ENCODE measurements at places on chromosomes 1 and 21. TPM values are rescaled to one million over a fixed set of nuclear protein-coding genes. Genes with fewer than 3 reads are reported as not detected.

- DNase-seq: no peak
Observed at GRCh38 chr1:217063172-217063908, 340.1 kb upstream of the ESRRG start.

The TSPEAR gene
- not detected for total RNA-seq

The SPATA6 gene
- total RNA-seq: 4.5 TPM

DNA sequence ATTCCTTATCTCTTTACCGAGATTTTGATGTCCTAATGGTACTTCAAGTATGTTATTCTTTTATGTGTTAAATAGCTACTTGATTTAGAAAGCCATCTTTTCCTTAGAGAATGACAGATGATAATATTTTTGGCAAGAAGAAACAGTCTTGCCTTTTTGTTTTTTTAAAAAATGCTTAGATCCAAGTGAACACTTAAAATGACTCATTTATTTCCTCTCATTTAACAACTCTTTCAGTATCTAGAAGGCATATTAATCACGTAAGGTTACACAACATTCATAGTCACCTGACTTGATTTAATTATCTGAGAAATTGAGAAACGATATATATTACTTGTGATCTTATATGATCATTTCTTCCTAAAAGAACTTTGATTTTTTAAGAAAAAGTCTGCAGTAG, 52.4 kb downstream of the SUCO start:
- DNase-seq: peak; percentile 57

DNA sequence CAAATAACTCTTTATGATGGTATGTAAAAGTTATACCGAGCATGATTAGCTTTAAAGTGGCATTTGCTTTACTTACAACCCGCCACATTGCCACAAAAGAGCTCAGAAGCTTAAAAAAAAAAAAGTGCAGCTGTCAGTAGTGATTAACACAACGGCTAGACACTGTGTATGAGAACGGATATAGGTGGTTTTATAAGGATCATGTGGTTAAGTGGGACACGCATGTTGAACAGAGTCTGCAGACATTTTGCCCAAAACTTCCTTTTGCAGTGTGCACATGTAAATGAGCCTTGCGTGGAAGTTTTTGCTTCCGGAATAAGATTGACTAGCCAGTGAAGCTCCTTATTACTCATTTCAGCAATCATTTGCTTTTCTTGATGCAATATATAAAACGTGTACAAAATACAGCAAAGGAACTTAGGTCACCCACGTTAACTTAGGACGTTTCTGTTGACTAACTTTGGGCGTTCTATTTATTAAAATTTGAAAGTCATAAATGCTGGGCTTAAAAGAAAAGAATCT, 58.7 kb upstream of the RGS1 start:
- DNase-seq: peak; percentile 100

The DR1 gene
- 64.5 TPM for total RNA-seq

DNA sequence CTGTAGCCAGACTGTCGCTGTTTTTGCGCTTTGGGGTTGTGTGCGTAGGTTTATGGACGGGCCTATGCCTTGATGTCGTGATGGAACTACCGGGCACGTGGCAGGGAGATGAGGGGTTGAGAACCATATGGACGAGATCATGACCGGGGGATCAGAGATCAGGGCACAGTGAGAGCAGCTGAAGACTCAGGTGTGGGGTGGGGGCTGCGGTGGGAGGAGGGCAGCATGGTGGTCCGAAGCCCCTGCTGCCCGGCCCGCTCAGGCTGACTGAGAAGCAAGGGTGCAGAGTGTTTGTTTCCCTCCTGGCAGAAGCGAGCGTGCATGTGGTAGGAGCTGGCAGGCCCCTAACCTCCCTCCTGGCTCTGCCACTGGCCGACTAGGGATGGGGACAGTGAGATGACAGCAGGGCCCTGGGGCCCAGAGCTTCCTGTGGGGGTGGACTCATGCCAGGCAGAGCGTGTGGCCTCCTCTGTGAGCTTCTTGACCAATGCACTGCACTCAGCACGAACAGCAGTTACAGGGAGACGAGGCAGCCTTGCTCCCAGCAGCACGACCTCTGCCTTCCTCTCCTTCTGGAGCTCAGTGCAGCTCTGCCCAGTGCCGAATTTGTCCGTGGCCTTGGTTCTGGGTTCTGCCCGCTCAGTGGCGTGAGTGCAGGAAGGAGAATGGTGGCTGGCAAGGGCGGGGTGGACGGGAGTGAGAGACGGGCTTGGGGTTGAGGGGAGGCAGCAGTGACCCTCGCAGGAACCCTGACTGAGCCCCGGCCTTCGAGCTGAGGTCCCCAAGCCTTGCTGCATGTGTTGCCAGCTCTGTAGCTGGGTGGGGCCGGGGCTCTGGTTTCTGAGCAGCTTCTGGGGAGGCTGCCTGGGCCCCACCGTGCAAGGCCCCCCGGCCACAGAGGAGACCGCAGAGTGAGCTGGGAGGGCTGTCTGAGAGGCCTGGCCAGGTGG, 22.2 kb upstream of the LRRC3 start:
- no peak for DNase-seq

GRCh38 chr1:116873680-116874271, 35.9 kb upstream of the PTGFRN start:
- DNase-seq: no peak

DNA sequence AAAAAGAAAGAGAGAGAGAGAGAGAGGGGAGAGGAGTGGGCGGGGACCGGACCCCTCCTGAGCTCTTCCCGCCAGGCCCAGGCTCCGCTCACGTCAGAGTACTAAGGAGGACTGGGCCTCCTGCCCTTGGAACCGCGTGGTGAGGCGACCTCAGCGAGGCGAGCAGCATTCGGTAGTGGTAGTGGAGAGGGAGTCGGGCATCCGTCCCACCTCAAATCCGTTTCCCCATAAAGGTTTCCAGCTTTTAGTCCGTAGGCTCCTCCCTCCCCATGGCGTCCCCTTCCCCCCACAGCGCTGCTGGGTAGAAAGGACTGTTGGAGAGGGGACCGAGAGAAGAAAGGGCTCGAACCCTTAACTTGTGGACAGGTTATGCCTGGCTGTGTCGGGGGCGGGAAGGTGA, 124.4 kb upstream of the BARHL2 start:
- DNase-seq: no peak

GRCh38 chr1:245805532-245805931, 650.7 kb downstream of the KIF26B start:
- no peak for DNase-seq

GRCh38 chr1:35164893-35165292, 28.1 kb downstream of the SFPQ start:
- no peak for DNase-seq

The SLC1A7 gene
- not detected for total RNA-seq

GRCh38 chr1:84642774-84643173, 47.5 kb downstream of the SSX2IP start:
- no peak for DNase-seq

DNA sequence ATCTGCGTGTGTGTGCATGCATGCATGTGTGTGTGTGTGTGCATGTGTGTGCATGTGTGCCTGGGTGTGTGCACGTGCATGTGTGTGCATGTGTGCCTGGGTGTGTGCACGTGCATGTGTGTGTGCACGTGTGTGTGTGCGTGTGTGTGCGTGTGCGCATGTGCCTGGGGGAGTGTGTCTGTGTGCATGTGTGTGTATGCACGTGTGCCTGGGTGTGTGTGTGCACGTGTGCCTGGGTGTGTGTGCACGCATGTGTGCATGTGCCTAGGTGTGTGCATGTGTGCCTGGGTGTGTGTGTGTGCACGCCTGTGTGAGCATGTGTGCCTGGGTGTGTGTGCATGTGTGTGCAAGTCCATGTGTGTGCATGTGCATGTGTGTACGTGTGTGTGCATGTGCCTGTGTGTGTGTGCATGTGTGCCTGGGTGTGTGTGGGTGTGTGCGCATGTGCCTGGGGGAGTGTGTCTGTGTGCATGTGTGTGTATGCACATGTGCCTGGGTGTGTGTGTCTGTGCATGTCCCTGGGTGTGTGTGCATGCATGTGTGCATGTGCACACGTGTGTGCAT, 29.3 kb upstream of the COL6A2 start:
- DNase-seq: no peak

The DEPDC1 gene
- total RNA-seq: 134 TPM

GRCh38 chr1:3636080-3636479, 11.3 kb downstream of the TPRG1L start:
- DNase-seq: no peak

- DNase-seq: no peak
Observed at GRCh38 chr1:226653311-226653921, 85.7 kb downstream of the ITPKB start.

DNA sequence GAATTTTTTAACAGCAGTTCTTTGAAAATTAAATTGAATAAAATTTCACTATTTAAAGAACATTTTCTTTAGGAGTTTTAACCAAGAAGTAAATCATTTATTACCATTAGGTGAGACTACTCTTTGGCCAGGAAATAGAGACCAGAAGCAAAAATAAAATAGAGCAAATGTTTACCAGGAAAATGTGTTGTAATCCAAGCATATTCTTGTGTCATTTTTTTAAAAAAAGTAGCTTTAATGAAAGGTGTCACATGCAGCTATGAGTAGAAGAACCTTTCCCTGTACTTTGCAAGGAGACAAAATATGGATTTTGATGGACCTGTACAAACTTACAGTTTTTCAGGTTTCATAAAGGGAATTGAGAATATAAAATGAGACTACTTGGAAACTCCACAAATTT, 140.8 kb downstream of the NFIA start:
- DNase-seq: no peak

The TFAP2E gene
- 0.06 TPM for total RNA-seq

DNA sequence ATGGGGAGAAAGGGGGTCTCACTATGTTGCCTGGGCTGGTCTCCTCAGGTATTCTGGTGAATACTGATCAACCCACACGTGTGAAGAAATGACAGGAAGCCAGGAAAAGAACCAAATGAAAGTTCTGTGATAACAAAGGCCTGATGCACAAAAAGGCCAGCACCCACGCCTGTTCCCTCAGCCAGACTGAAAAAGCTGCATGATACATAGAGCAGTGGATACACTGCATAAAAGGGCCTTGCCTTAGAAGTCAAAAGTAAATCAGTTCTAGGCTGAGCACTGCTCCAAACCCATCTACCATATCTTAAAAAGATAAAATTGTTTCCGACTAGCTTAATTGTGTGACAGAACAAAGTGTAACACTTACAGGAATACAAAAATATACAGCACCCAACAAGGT, 36.9 kb upstream of the PSMG1 start:
- no peak for DNase-seq

- no peak for DNase-seq
Observed at GRCh38 chr1:245915841-245916240, 591.2 kb downstream of the SMYD3 start.

The TFF1 gene
- total RNA-seq: not detected

DNA sequence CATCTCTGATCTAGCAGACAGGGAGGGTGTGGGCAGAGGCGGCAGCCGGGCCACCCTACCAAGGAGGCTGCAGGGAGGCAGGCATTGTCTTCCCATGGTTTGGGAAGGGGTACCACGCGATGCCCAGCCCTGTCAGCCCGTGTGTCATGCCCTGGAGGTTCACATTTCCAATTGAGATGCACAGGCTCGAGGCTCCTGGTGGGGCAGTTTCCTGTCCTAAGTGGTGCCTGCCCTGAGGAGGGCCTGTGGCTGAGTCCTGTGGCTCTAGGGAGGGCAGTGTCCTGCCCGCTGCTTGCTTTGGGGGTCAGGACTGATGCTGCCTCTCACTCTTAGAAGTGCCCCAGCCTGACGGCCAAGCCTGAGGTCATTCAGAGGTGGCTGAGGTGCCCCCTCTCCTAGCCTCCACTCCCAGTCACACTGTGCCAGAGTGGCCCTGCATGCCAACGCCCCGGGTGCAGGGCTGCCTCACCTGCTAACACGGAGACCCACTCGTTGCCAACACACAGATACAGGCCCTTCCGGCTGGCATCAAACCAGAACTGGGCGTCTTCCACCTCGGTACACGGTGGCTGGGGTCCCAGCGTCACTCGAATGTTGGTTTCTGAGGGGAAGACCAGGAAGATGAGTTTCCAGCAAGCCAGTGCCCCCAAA, 11.9 kb downstream of the KRTAP10-1 start:
- DNase-seq: no peak

DNA sequence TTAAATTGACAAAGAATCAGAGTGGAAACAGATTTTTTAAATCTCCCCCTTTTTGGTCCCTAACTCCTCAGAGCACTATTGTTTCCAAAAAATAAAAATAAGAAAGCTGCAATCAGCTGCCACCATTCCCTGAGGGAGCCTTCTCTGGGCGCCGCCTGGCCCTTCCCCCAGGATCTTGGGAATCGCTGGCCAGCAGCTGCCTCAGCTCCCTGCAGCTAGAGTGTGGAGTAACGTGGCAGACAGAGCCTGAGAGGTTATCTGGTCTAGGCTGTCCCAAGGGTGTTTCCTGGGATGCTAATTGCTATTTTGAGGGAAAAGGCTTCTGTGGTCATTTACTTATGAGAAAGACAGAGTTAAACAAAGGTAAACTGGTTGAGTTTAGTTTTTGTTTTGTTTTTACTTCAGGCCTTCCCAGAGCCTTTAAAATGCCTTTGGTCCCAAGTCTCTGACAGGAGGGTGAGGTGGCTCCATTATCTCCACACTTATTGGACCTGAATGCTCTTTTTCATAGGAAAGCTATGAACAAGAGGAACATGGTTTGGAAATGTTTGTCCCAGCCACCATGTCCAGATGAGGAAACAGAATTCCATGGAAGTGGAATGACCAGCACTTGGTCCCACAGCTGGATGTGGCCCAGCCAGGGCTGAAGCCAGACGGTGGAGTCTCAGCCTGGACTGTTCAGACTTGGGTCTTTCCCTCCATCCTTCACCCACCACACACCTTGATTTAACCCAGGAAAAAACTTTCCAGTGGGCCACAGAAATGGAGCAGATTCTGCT, 14.1 kb upstream of the KIAA1614 start:
- peak; percentile 37 for DNase-seq

DNA sequence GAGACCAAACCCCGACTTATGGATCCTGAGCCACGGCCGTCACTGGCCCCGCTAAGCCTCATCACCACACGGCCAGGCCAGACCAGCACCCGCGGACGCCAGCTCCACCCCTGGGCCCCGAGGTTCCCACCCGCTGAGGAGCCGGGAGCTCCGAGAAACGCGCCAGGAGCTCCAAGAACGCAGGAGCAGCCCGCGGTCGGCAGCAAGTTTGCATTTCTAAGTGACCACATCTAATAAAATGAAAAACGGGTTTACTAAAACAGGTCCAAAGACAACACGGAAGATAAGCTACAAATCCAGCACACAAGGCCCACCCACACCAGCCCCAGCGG, 8.1 kb upstream of the C1QTNF12 start:
- no peak for DNase-seq

The TRABD2B gene
- not detected for total RNA-seq

The MAP10 gene
- 2.4 TPM for total RNA-seq

GRCh38 chr1:172416496-172417035, 3.9 kb upstream of the C1orf105 start:
- no peak for DNase-seq

The CLDN19 gene
- not detected for total RNA-seq

The ESPN gene
- not detected for total RNA-seq

DNA sequence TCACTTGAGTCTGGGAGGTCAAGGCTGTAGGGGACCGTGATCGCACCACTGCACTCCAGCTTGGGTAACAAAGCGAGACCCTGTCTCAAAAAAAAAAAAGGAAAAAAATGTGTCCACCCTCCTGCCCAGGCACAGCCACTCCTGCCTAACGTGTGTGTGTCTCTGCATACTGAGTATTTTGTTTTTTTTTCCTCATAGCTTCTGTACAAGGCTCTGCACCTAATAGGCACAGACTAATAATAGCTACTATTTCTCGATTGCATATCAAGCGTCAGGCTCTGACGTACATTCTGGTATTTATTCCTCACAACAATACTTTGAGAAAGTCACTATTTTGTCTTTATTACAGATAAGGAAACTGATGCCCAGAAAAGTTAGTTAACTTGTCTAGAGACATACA, 5.0 kb downstream of the PTGFRN start:
- DNase-seq: no peak

The MR1 gene
- 16.9 TPM for total RNA-seq

The PRELP gene
- 0.06 TPM for total RNA-seq

GRCh38 chr1:82893712-82894470, 1093.2 kb downstream of the ADGRL2 start:
- no peak for DNase-seq

The ANKRD35 gene
- 2.3 TPM for total RNA-seq
